ENCODE measurements at places on chromosomes 1 and 21.

GRCh38 chr1:84433258-84434080 lies 35.2 kb downstream of the DNASE2B start:
- peak; percentile 48 for DNase-seq

GRCh38 chr1:48035371-48036141 lies 38.4 kb upstream of the TRABD2B start:
- DNase-seq: no peak

DNA sequence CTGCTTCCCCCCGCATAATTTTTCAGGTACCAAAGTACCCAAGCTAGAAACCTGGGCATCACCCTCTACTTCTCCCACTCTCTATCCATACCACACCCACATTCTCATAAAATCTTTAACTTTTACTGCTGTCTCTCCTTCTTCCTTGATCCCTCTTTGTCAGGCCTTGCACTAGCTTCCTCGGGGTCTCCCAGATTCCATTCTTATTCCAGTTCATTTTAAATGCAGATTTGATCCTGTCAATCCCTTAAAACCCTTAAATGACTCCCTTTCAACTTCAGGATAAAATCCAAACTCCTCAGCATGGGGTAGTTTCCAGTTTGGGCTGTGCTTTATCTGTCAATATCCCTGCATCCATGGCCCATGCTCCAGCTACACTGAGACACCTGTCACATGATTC lies 343.5 kb downstream of the PBX1 start:
- DNase-seq: no peak

DNA sequence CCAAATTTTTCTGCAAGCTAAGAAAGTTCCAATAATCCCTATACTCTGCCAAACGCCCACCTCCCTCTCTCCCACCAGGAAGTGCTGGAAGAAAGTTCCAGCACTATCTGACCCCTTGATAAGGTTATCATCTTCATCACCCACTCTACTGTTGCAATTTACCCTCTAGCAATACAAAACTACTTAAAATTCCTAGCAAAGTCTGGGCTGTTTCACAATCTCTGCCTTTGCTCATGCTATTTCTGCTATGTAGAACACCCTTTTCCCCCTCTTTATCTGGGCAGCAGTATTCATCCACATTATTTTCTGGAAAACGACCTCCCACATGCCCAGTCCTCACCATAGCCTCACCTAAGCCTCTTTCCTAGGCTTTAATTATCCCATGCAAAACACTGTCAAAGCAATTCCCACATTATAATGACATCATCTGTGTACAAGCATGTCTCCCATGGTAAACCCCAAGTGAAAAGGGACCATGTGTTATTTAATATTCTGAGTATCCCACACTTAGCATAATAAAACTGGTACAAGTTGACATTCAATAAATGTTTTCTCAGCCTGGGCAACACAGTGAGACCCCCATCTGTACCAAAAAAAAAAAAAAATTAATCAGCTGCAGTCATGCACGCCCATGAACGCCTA lies 12.0 kb downstream of the F11R start:
- no peak for DNase-seq

- no peak for DNase-seq
These were observed 439.5 kb downstream of the SMYD3 start for GRCh38 chr1:246067432-246068216.

- no peak for DNase-seq
These were observed 159.4 kb downstream of the DHRS3 start for GRCh38 chr1:12458571-12458970.

- DNase-seq: no peak
These were observed 62.3 kb upstream of the ANGPTL1 start for GRCh38 chr1:178933105-178933561.

DNA sequence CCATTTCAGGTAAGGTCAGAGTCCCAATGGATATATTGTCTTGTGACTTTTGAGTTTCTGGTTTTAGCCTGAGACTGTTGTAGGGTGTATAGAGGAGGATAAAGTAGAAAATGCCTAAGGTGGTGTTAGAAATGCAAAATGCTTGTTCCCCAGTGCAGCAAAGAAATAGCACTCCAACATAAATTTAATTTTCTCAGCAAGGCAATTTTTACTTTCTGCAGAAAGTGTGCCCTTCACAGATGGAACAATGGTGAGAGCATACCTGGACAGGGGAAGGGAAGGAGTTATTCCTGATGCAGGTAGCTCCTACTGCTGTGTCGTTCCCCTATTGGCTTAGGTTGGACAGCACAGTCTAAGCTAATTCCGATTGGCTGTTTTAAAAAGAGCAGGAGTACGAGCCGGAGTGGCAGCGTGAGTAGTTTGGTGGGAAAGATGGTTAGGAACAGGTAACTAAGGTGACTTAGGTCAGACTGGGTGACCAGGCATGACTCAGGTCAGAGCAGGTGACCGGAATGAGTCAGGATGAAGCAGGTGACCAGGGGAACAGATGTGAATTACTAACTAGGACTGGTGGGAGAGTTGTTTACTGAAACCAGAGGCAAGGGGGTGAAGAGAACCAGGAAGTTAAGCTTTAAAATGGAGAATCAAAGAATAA lies 21.5 kb downstream of the SPATA45 start:
- DNase-seq: no peak

GRCh38 chr1:232328486-232329102 lies 301.3 kb downstream of the SIPA1L2 start:
- DNase-seq: no peak

DNA sequence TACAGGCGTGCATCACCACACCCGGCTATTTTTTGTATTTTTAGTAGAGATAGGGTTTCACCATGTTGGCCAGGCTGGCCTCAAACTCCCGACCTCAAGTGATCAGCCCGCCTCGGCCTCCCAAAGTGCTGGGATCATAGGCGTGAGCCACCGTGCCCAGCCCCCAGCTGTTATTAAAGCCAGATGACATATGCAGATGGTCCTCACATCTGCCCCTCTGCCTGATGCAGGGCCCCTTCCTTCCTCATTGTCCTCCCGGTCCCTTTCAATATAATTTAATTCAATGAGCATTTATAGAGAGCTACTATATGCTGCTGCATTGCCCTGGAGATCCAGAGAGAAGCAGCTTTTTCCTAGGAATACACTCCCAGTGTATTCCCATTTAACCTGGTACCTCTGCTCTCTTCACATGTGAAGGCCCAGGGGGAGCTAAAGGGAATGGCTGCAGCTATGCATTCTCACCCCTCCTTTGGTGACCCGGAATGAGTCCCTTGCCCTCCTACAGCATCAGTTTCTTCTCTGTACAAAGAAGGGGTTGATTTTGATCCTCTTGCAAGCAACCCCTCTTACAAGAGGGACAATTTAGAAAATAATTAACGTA lies 55.6 kb downstream of the L1TD1 start:
- no peak for DNase-seq

DNA sequence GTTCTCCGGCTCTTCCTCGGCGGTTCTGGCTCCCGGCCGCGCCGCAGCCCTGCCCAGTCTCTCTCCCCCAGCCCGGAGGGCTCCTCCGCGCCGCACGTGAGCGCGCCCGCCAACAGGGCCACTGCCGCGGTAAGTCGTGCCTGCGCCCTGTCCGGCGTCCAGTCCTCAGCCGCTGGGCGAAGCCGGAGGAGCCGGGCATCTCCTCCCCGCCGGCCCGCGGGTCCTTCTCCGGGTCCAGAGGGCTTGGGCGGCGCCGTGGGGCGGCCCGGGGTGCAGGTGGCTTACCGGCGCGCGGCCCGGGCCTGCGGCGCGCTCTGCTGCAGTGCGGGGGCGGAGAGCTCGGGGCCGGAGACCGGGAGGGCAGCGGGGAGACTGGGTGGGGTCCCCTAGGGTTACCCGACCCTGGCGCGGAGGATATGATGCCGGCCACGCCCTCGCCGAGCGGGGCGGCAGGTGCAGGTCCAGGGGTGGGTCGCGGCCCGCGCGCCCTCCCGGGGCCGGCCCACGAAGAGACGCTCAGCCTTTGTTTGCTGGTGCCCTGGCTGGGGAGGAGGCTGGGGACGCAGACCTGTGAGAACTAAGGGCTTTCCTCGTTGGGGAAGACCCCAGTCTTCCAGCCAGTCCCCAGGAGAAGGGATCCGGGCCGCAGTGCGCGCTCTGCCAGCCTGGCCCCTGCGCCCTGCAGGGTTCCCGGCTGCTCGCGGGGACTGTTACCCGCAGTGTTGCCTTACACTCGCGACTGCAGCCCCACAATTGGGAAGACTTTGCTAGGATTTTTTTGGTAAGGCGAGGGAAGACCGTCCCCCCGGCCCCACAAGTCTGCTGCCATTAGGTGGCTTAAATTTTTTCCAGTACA lies at the start of gene DOP1B:
DOP1B (plus strand) TSS at position 10 of the 856 bp plus-strand sequence. CDS start 7,910 bp downstream, outside the sequence.
- DNase-seq: no peak

DNA sequence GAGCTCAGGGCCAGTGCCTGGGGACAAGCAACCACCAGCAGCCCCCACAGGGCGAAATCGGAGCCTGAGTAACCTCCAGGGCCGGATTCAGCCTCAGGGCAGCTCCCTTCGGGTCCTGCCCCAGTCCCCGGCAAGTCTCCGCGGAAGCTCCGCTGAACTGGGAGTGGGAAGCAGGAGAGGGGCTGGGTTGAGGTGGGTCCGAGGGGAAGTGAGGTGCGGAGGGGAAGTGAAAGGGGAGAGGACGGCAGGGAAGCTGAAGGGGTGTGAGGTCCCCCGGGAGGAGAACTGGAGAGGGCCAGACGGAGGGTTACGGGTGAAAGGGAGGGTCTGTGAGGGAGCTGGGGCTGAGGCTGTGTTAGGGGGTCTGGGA lies 560 bp downstream of the PADI2 start:
- DNase-seq: no peak

- no peak for DNase-seq
These were observed 11.2 kb downstream of the TRAF3IP3 start for GRCh38 chr1:209767096-209767495.

GRCh38 chr1:162854245-162854882 lies 6.6 kb downstream of the CCDC190 start:
- DNase-seq: peak; percentile 38

DNA sequence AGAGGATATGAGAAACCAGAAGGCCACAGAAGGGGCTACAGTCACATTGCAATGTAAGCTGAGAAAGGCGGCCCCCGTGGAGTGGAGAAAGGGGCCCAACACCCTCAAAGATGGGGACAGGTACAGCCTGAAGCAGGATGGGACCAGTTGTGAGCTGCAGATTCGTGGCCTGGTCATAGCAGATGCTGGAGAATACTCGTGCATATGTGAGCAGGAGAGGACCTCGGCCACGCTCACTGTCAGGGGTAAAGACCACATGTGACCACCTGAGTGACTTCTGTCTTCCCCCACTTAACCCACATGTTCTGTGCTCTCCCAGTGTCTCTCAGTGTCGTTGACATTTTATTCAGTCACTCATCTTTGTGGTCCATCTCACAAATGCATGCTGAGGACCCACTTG lies 92.1 kb downstream of the OBSCN start:
- no peak for DNase-seq

All from NCI-H510A (cell line).